PC-3 (cell line): ENCODE measurements at places on chromosomes 5 and 9. TPM values are rescaled to one million over a fixed set of nuclear protein-coding genes. Genes with fewer than 3 reads are reported as not detected.
A peak's percentile ranks its signal among the peaks of the same experiment; 100 is the strongest.

DNA sequence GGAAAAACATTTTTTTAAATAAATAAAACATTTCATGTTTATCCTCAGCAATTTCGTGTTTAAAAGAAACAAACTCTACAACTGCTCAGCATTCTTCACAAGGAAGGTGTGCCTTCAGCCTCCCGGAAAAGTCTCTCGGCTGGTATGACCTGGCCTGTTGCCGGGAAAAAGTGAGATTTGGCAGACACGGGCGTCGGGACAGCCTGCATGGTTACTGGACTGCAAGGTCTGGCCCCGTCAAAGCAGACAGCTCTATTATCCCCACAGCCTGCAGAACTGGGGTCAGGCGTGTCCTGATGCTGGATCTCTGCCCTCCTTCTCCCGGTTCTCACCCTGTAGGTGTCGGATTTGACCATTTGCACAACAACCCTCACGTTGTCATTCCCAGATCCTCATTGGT, 120.3 kb upstream of the SPATA31C2 start:
- no peaks in the 10 kb centered on the region for H3K27me3 ChIP-seq
- no peak overlapping the region for H3K27ac ChIP-seq
- H3K4me1 ChIP-seq: peaks cover 8% of the 10 kb centered on the region
- H3K4me3 ChIP-seq: no peak overlapping the region
- DNase-seq: peak; percentile 45

DNA sequence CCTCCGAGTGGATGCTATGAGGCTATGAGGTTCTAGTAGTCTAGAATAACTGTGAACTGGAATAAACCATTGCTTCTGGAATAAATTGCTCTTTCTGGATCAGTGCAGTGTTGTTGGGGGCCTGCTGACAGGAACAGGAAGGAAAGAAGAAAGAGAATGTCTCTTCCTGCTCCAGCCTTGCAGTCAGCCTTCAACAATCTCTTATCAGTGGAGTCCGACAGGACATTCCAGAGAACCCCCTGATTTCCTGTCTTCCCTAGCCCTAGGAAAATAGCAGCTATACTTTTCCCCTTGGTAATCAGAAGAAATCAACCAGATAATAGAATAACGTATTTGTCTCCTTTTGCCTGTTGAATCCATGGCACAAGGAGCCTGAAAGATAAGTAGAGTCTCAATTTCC, 55.4 kb downstream of the WDR36 start:
- no peaks in the 10 kb centered on the region for H3K36me3 ChIP-seq
- no peak overlapping the region for H3K27ac ChIP-seq
- no peak overlapping the region for H3K4me3 ChIP-seq
- no peaks in the 10 kb centered on the region for H3K4me1 ChIP-seq
- peaks cover 34% of the 10 kb centered on the region for H3K27me3 ChIP-seq

GRCh38 chr9:38183994-38184568, 115.1 kb upstream of the SHB start:
- no peak overlapping the region for H3K4me3 ChIP-seq
- no peaks in the 10 kb centered on the region for H3K27me3 ChIP-seq
- H3K27ac ChIP-seq: no peak overlapping the region
- no peaks in the 10 kb centered on the region for H3K36me3 ChIP-seq

GRCh38 chr5:72074251-72074650, 33.0 kb upstream of the MAP1B start:
- H3K27me3 ChIP-seq: no peaks in the 10 kb centered on the region
- H3K36me3 ChIP-seq: no peaks in the 10 kb centered on the region
- no peak overlapping the region for H3K27ac ChIP-seq
- no peak overlapping the region for H3K4me3 ChIP-seq

DNA sequence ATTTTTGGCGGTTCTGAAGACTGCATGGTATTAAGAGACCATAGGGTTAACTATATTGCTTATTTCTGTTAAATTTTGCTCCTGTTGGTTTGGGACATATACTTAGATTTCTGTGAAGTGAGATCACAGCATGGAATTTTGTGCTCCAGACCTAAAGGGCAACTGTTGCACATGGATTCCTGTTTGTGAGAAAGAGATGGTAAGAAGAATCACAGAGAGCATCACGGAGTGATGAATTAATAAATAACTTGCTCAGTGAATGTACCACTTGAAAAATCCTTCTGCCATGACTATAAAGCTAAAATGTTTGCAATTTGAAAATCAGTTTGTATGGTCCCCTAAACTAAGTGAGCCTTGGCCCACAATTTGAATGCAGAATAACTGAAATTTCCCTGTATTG, 4.5 kb downstream of the PSAT1 start:
- no peak overlapping the region for H3K4me3 ChIP-seq
- H3K36me3 ChIP-seq: peaks cover 14% of the 10 kb centered on the region
- no peak overlapping the region for H3K27ac ChIP-seq

GRCh38 chr9:109652971-109653370, 127.0 kb upstream of the PALM2AKAP2 start:
- H3K27me3 ChIP-seq: no peaks in the 10 kb centered on the region
- peak; percentile 76 for DNase-seq
- 0 out of 2 replicates have a peak overlapping the region, but pooled peaks have one; percentile 2 for H3K4me3 ChIP-seq
- peak overlapping the region; percentile 63 for H3K27ac ChIP-seq
- no peaks in the 10 kb centered on the region for H3K36me3 ChIP-seq

MAP1B gene
- total RNA-seq: 12.8 and 18.2 TPM in 2 replicates

GRCh38 chr9:97907046-97907445, 15.3 kb downstream of the TRMO start:
- H3K36me3 ChIP-seq: no peaks in the 10 kb centered on the region; the same call in 1 of the 2 replicates
- H3K4me1 ChIP-seq: no peaks in the 10 kb centered on the region
- H3K27me3 ChIP-seq: no peaks in the 10 kb centered on the region
- H3K4me3 ChIP-seq: no peak overlapping the region
- DNase-seq: no peak

BNIP1 gene
- 17.0 and 21.5 TPM in 2 replicates for total RNA-seq

C5orf52 gene
- total RNA-seq: 0.84 TPM in 1 of 2 replicates, not detected in the other

GRCh38 chr5:110917161-110917875, 154.2 kb upstream of the TSLP start:
- H3K4me3 ChIP-seq: peak overlapping the region; percentile 10; the same call in 1 of the 2 replicates
- H3K4me1 ChIP-seq: peaks cover 24% of the 10 kb centered on the region
- no peaks in the 10 kb centered on the region for H3K27me3 ChIP-seq
- DNase-seq: peak; percentile 48

DNA sequence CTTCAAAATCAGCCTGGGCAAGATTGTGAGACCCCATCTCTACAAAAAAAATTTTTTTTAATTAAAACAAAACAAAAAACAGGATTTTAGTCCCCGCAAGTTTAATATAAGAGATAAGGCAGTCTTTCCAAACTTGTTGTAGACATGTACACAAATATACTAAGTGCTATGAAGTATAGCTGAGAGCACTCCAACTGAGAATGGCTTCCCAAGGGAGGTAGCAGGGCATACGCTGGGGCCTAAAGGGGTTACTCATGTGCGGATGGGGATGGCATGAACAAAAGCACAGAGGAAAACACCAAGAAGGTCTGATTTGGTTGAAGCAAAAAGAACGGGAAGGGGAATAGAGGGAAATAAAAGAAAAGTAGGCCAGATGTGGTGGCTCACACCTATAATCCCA, 21.1 kb downstream of the SAR1B start:
- H3K36me3 ChIP-seq: peaks cover 37% of the 10 kb centered on the region
- no peak for DNase-seq
- no peaks in the 10 kb centered on the region for H3K4me1 ChIP-seq
- no peak overlapping the region for H3K27ac ChIP-seq

GRCh38 chr5:135053278-135053677, 19.2 kb upstream of the PITX1 start:
- no peak for DNase-seq
- H3K36me3 ChIP-seq: no peaks in the 10 kb centered on the region
- H3K4me3 ChIP-seq: no peak overlapping the region
- no peaks in the 10 kb centered on the region for H3K4me1 ChIP-seq
- H3K27me3 ChIP-seq: no peaks in the 10 kb centered on the region

LCN10 gene
- total RNA-seq: not detected in 2 replicates

GRCh38 chr9:130731355-130731754, 37.8 kb downstream of the EXOSC2 start:
- H3K4me3 ChIP-seq: no peak overlapping the region
- no peaks in the 10 kb centered on the region for H3K36me3 ChIP-seq
- no peak for DNase-seq
- H3K27me3 ChIP-seq: no peaks in the 10 kb centered on the region
- peaks cover 41% of the 10 kb centered on the region for H3K4me1 ChIP-seq
- no peak overlapping the region for H3K27ac ChIP-seq

CAVIN4 gene
- 0.95 and 1.0 TPM in 2 replicates for total RNA-seq

SLC27A6 gene
- total RNA-seq: not detected in 2 replicates

RELL2 gene
- 4.1 and 5.6 TPM in 2 replicates for total RNA-seq

- H3K4me3 ChIP-seq: no peak overlapping the region
- peaks cover 54% of the 10 kb centered on the region for H3K4me1 ChIP-seq
- DNase-seq: peak; percentile 63
- H3K27ac ChIP-seq: no peak overlapping the region
- H3K27me3 ChIP-seq: no peaks in the 10 kb centered on the region
These were observed 8.3 kb upstream of the CXXC5 start for GRCh38 chr5:139639619-139640380.

DNA sequence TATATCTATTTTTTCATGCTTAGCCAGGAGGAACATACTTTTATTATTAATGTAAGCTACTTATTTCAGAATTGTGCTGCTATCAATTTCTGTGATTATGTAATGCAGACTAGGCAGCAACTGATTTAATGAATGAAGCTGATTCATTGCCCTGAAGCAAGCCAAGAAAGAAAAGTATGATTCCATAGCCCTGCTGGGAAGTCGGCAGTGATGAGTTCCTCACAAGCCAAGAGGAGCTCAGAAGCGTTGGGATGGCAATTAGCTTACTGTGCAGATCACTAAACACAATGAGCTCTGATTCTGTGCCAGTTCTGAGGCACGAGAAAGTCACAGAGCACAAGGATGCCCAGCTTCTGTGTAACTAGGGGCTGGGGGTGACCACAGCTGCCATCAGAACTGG, 254.3 kb upstream of the KLF9 start:
- no peak overlapping the region for H3K4me3 ChIP-seq
- H3K27ac ChIP-seq: no peak overlapping the region
- H3K4me1 ChIP-seq: no peaks in the 10 kb centered on the region
- H3K36me3 ChIP-seq: no peaks in the 10 kb centered on the region
- no peak for DNase-seq
- H3K27me3 ChIP-seq: no peaks in the 10 kb centered on the region

GRCh38 chr9:129254566-129255287, 76.7 kb upstream of the IER5L start:
- no peak for DNase-seq
- H3K4me1 ChIP-seq: no peaks in the 10 kb centered on the region
- H3K4me3 ChIP-seq: no peak overlapping the region
- H3K36me3 ChIP-seq: no peaks in the 10 kb centered on the region

GRCh38 chr5:114447084-114447773, 85.4 kb downstream of the KCNN2 start:
- H3K4me3 ChIP-seq: no peak overlapping the region
- H3K27me3 ChIP-seq: peaks cover 7% of the 10 kb centered on the region; the same call in 1 of the 2 replicates
- peak; percentile 27 for DNase-seq
- no peaks in the 10 kb centered on the region for H3K4me1 ChIP-seq
- no peaks in the 10 kb centered on the region for H3K36me3 ChIP-seq

- no peaks in the 10 kb centered on the region for H3K36me3 ChIP-seq
- H3K4me3 ChIP-seq: no peak overlapping the region
- no peak for DNase-seq
- no peaks in the 10 kb centered on the region for H3K4me1 ChIP-seq
- no peak overlapping the region for H3K27ac ChIP-seq
These were observed 140.4 kb upstream of the WWC1 start for GRCh38 chr5:168151041-168151440.

- no peaks in the 10 kb centered on the region for H3K4me1 ChIP-seq
- H3K4me3 ChIP-seq: no peak overlapping the region
- DNase-seq: peak; percentile 60
- H3K27ac ChIP-seq: no peak overlapping the region
These were observed 830.4 kb downstream of the MAT2B start for GRCh38 chr5:164335837-164336236.

DNA sequence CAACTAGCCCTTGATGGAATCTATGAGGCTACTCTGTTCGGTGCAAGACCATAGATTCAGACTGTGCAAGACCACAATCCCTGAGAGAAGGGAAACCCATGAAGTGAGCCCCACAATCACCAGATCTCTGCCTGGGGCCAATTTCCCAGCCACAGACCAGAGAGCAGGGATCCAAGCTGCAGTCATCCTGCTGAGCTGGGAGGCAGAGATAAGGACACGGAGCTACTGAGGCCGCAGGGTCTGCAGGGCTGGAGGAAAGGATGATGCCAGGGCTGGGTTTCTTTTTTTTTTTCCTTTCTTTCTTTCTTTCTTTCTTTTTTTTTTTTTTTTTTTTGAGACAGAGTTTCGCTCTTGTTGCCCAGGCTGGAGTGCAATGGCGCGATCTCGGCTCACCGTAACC, 47.7 kb upstream of the FUBP3 start:
- H3K4me1 ChIP-seq: no peaks in the 10 kb centered on the region
- no peaks in the 10 kb centered on the region for H3K36me3 ChIP-seq
- no peak for DNase-seq
- H3K27ac ChIP-seq: no peak overlapping the region
- H3K27me3 ChIP-seq: no peaks in the 10 kb centered on the region

DNA sequence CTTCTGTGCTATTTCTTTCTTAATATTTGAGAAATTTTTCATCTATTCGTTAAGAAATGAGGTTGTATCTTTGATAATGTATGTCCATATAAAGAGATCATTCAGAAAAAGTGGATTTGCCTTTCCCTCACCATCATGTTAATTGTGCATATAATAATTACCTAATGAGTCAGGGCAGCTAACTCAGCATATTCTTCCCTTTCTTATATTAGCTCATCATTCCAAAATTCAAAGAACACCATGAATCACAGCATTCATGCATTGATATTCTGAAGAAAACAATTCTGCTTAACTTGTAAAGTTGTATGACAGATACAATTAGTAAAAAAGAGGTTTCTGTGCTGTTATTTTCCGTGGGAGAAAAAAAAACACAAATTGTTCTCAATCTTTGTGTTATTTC, 630.6 kb downstream of the TLE1 start:
- H3K4me3 ChIP-seq: no peak overlapping the region
- H3K4me1 ChIP-seq: no peaks in the 10 kb centered on the region
- no peaks in the 10 kb centered on the region for H3K27me3 ChIP-seq
- no peaks in the 10 kb centered on the region for H3K36me3 ChIP-seq
- DNase-seq: no peak
- H3K27ac ChIP-seq: no peak overlapping the region

GRCh38 chr9:4923580-4924544, 61.2 kb upstream of the JAK2 start:
- H3K27me3 ChIP-seq: no peaks in the 10 kb centered on the region
- H3K4me3 ChIP-seq: no peak overlapping the region
- peak; percentile 53 for DNase-seq
- H3K27ac ChIP-seq: peak overlapping the region; percentile 99
- peaks cover 34% of the 10 kb centered on the region for H3K4me1 ChIP-seq
